ENCODE measurements at places on chromosomes 11 and 22.

DNA sequence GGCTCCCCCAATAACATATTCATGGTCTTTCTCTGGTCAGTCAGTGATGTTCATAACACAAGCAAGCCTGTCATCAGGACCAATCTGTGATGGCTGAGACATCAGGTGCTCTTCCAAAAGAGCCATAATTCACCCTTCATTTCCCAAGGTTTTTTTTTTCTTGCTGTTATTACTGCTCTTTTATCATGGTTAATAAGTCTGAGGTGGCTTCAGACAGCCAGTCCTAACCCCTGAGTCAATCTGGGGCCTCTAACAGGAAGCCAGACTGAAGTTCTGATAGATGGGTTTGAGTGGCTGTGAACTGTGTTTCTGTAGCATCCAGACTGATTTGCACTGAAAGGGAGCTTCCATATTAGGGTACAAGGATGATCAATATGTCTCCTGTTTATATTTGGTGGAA lies 8.8 kb downstream of the EHF start:
- no peak for DNase-seq

GRCh38 chr22:50485221-50486131 lies 1.2 kb upstream of the MIOX start:
- DNase-seq: no peak

DNA sequence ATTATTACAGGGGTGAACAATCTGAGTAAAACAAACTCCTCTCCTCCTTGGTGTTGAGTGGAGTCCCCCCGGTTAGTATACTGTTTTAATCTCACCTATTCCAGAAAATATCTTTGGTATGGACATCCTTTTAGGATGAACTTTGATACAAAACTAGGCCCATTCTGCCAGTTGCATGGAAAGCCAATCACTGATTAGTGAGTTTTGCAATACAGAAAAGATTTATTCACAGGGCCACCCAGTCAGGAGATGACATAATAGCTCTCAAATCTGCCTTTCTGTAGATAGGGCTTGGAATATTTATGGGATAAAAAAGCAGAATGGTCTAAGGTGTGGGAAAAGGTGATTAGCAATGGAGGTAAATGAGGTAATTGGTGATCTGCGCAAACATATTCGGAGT lies 30.3 kb upstream of the SLC22A25 start:
- DNase-seq: no peak

- DNase-seq: no peak
Measured at GRCh38 chr11:116927163-116927974, 89.9 kb upstream of the APOA1 start.

DNA sequence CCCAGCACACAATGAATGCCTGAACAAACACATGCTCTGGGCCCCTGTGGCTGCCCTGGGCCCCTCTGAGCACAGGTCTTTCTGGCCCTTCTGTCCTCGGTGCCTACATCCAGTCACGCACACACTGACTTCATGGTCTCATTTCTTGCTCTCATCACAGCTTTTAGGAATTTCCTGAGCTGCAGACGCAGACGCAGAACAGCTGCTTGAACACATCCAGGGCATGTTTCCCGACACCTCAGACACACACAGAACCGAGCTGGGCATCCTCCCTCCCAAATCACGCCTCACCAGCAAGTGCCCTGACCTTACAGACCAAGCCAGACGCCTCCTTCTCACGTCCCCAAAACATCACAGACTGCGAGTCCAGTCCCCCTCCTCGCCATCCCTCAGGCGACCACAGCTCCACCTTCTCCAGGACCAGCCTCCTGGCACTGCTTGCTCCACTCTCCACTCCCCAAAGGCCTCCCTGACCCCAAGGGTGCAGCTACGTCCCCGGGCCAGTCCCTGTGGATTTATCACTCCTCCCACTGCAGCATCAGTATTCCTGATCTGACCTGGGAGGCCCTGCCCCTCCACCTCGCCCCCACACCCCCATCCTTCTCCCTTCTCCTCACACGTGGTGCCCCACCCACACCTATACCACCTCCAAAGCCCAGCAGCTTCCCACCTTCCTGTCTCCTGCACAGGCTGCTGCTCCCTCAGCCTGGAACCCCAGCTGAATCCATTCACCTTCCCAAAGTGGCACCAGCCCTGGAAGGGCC lies 12.9 kb downstream of the SIRT3 start:
- no peak for DNase-seq

DNA sequence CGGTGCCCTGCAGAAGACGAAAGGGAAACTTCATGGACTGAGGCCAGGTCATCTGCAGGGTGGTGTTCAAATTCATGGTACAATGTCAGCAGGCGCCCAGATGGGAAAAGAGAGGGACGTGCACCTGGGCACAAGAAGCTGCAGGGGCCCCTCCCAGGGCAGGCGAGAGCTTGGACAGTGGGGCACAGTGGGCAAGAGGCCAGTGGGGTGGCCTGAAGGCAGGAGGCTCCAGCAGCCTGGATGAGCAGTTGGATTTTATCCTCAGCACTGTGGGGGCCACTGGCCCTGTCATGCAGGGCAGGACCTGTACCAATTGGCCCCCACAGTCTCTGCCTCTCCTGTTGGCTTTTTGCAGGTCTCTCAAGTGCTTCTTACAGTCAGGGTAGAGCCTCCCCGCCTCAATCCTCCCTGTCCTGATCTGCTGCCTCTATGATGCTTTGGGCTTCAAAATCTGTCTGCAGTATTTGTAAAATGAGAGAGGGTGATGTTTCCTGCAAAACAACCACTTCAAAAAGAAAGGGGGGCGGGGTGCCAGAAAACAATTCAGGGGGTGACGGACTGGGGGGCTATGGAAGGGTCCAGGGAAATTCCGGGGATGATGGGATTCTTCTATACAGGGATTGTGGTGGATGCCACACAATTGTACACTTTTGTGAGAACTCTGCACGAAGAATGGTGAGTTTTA lies 1.7 kb upstream of the BID start:
- no peak for DNase-seq

DNA sequence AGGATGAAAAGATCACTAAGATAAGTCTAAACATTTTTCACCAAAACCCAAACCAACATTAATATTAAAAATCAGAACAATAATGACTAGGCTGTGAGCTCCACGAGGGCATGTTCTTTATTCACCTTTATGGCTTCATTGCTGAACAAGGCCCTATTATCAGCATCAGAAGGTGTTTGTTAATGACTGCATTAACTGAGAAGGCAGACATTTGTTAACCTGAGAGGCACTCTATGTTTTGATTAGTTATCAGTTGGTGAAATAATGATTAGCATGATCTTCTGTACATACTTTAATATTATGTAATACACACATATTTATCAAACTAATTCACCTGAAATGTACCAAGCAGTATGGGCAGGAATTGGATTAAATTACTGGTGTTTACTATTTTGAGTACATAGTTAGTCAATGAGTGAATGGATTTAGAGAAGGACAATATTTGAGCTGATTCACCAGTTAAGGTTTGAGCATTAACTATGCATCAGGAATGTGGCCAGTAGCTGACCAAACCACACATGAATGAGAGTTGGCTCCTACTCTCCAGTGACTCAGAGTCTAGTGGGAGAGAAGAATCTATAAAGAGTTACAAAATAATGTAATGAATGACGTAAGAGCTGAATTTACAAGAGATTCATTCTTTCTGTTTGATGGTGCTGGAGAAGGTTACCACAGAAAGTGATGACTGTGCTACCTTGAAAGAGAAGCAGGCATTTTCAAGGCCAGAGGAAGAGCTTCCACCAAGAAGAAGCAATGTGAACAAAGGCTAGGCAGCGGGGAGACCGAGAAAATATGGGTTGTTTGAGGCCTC lies 6.7 kb downstream of the IL18 start:
- no peak for DNase-seq

- no peak for DNase-seq
Measured at GRCh38 chr11:33652930-33653329, 47.7 kb downstream of the C11orf91 start.

DNA sequence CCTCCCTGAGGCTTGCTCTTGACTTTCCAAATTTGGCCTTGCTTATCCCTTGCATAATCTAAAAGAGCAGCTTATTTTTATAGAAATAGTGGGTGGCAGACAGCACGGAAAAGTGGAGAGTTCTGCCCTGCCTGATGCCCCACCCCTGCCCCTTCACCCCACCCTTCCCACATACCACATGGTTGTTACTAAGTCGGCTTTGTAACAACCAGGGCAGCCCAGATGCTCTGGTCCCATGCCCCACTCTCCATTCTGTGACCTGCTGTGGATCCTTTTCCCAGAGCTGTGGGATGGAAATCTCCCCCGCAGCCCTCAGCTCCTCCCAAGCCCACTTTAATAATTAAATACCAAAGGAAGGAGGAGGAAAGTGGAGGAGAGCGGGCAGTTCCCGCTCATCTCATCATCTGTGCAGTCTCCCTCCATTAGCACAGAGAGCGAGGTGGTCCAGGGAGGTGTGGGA lies 10.9 kb downstream of the MRGPRF start:
- no peak for DNase-seq

- no peak for DNase-seq
Measured at GRCh38 chr11:107140983-107141382, 122.7 kb upstream of the GUCY1A2 start.

DNA sequence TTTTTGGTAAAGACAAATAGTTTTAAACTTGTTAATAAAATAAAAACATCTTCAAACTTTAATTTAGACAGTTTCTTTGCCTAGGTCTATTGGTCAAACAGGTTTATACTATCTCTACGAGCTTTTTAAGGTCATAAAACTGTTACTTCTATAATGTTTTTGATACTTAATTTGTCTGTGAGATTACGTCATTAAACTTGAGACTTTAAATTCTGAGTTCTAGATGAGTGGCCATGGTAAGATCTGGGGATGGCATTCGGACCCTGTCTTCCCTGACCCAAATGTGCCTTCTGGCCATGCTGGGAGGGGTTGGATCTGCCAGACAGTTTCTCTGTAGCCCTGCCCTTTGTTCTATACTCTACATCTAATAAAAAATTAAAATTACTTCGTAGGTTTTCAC lies 497.8 kb downstream of the TMEM135 start:
- DNase-seq: no peak

GRCh38 chr11:20131788-20132666 lies 28.2 kb downstream of the DBX1 start:
- no peak for DNase-seq

DNA sequence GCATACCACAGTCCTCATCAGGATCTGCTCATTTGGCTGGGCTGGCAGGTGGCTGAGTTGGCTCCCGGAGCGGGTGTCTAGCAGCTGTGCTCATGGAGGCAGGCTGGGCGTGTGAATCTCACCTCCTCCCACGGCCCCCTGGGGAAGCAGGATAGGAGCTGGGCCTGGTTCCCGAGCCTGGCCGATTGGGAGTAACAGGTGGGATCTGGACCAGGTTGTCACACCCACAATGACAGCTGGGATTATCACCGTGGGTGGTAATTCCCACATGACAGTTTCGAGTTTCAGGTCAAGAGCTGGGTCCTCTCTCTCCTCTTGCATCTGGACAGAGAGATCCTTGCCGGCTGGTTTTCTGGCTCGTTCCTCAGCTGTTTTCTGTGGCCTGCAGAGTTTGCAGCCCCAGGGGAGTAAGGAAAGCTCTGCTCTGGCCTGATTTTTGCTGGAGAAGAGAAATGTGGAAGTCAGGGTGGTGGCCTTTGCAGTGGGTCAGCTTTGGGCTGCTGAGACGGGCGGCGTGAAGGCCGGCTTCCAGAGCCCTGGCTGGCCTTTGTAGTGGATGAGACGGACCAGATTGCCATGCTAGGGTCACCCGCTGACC lies 57.0 kb downstream of the BCR start:
- DNase-seq: no peak

GRCh38 chr11:126034039-126034932 lies 28.4 kb downstream of the CDON start:
- DNase-seq: no peak

- no peak for DNase-seq
Measured at GRCh38 chr22:46848197-46848596, 85.7 kb downstream of the TBC1D22A start.

DNA sequence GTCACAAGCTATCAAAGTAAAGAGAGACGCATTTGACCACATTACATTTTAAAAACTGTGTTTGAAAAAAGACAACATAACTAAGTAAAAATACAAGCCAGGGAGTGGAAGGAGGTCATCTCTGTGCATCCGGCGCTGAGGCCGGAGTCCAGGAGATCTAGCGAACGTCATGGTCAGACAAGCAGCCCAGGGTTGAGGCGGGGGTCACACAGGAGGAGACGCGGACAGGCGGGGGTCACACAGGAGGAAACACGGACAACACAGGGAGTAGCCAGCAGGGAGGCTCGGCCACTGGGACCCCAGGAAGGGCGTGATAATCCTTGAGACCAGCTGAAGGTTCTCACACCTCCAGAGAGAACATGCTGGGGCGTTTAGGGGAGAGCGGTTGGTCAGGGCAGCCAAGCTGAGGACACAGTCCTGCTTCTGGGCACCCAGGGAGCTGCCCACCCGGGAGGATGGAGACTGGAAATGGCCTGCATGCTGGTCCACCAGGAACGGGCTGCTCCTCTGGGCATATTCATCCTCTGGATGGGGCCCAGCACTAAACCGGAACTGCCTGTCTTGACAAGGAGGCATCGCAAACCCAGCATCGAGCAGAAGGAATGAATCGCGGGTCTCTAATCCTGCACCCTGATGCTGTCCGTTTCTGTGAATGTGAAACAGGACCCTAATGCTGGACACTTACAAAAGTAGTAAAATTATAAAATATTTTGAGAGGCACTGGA lies 40.9 kb upstream of the MUC5AC start:
- DNase-seq: no peak

DNA sequence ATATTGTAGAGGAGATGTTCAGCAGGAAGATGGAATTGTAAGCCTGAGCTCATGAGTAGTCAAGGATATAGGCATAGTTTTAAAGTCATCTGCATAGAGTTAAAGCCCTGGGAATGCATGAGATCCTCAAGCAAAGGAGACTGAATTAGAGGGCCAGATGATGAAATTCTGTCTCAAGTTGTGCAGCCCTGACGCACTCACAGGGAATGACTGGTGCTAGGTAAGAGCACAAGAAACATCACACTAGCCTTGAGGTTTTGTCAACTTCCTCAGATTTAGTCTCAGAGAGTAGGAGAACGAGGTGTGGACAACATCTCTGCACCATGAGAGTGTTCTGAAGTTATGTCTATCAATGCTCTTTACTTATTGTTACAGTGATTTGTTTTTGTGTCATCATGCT lies 5.8 kb downstream of the RAB38 start:
- DNase-seq: no peak

DNA sequence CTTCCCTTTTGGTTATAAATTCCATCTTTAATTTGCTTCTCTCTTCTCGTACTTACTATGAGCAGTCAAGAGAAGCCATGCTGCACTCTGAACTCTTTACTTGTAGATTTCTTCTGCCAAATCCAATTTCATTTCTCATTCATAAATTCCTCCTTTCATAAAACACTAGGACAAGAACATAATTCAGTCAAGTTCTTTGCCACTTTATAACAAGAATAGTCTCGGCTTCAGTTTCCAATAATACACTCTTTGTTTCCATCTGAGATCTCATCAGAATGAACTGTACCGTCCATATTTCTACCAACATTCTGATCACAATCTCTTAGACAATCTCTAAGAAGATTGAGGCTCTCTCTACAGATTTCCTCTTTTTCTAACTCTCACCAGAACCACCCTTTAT lies 25.1 kb downstream of the IZUMO1R start:
- DNase-seq: no peak

DNA sequence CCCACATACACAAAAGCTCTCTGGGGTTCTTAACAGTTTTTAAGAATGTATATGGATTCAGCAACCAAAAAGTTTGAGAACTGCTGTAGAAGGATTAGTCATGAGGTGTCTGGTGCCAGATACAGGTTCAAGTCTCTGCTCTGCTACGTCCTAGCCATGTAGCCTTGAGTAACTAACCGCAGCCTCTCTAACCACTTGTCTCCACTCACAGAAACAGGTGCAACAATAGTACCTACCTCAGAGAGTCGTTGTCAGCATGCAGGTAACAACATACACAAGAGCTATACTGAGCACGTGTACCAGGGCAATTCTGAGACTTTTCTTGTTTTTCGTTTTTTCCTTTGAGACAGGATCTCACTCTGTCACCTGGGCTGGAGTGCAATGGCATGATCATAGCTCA lies 26.9 kb downstream of the CBX7 start:
- DNase-seq: no peak

Measured in activated T-helper 1 cell treated with anti-CD3 and anti-CD28 coated beads, Interleukin-2, amount 50 U/mL, for 16 hours (primary cell).